ENCODE measurements at places on chromosomes 7 and 10. TPM values are rescaled to one million over a fixed set of nuclear protein-coding genes. Genes with fewer than 3 reads are reported as not detected.

Gene CCT6A
- 133 TPM for total RNA-seq

Gene ZNF425
- total RNA-seq = 4.9 TPM

Gene ADAM22
- 32.5 TPM for total RNA-seq

Gene TET1
- total RNA-seq = 41.6 TPM

Gene TMEM26
- total RNA-seq = 11.7 TPM

Gene DTX2
- total RNA-seq = 7.8 TPM

Gene SRGN
- total RNA-seq = 67.7 TPM

Gene SUN3
- total RNA-seq = not detected

Gene NODAL
- not detected for total RNA-seq

Gene SPAM1
- total RNA-seq = not detected

Gene DMBT1
- total RNA-seq = 0.48 TPM

Gene CAV1
- 576 TPM for total RNA-seq

Gene ODAD2
- total RNA-seq = 2.7 TPM

Gene AKR1C8
- total RNA-seq = not detected

Gene GPR37
- 5.4 TPM for total RNA-seq

Gene KLLN
- total RNA-seq = 0.63 TPM

Gene MSS51
- total RNA-seq = 5.9 TPM

Gene IGFBP3
- total RNA-seq = 150 TPM

Gene SPDYE16
- not detected for total RNA-seq

Gene CYP3A4
- total RNA-seq = not detected

All from urinary bladder (tissue), 4 donors.